ENCODE measurements at places on chromosomes 16 and 17.

GRCh38 chr17:80358861-80359260 is 56.1 kb upstream of the ENDOV start:
- DNase-seq, result no peak

DNA sequence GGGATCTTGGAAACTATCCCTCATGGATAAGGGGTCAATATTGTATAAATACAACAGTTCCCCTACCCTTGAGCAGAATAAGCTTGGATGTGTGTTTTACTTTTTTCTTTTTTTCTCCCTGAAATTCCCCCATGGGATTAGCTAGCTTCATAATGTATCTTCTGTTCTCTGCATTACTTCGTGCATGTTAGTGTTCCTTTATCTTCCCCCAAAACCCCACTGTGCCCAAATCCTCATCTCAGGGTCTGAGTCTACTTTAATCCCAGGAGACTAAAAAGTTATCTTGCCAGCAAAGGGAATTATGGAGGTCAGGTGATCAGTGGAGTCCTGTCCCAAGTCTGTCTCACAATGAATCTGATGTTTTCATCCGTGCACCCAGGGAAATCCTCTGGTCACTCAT is 217.5 kb upstream of the CNTNAP4 start:
- DNase-seq, result no peak

GRCh38 chr17:56831369-56832095 is 2.2 kb downstream of the C17orf67 start:
- DNase-seq, result no peak

DNA sequence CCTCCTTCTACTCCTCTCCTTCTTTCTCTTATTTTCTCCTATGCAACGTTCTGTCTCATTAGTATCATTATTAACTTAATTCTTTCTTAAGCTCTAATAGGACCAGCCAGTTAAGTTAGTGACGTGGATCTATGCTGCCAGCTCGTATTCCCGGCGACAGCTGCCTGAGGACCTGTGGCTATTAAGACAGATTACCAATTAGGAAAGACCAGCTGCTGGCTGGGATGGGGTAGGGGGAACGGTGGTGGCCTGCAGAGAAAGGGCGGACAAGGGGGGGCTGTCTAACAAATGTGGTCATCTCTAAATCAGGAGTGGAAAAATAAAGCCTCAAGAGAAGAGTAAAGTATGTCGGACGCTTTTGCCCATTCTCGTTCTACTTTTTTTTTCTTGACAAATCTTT is 770 bp upstream of the MYH3 start:
- DNase-seq, result no peak

GRCh38 chr16:11619327-11619851 is 32.7 kb upstream of the LITAF start:
- DNase-seq, result no peak

GRCh38 chr17:42681976-42682721 is at the start of gene CNTNAP1:
CNTNAP1 (plus strand) TSS chr17:42682531; CDS start chr17:42682830, 299 bp downstream.
- no peak for DNase-seq
